NCI-H187 (cell line): ENCODE measurements at places on chromosomes 13 and 19.
A peak's percentile ranks its signal among the peaks of the same experiment; 100 is the strongest.

DNA sequence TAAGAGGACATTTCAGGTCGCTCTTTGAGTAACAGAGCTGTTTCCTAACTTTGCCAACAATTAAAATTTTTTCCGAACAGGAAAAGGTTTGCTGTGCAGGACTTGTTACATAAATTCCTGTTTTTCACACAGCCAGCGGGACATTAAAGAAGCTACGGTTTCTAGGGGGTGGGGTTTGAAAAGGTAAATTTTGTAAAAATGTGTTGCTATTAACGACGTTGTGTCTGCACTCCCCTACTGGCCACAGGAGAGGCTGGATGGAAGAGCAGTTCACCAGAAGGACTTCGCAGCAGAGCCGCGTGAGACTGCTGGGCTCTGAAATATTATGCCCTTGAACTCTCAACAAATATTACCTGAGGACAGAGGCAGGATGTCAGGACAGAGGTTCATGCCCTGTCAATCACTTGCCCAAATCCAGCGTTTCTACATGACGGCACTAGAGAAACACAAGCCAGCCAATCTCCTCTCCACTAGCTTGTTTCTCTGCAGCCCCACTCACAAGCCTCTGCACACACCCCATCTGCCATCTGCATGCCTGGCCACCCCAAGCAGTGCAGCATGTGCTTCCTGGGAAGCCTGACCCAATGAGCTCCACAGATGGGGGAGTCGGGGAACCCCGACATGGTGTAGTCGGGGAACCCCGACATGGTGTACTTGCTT is 102.0 kb downstream of the FOXO1 start:
- DNase-seq: no peak

DNA sequence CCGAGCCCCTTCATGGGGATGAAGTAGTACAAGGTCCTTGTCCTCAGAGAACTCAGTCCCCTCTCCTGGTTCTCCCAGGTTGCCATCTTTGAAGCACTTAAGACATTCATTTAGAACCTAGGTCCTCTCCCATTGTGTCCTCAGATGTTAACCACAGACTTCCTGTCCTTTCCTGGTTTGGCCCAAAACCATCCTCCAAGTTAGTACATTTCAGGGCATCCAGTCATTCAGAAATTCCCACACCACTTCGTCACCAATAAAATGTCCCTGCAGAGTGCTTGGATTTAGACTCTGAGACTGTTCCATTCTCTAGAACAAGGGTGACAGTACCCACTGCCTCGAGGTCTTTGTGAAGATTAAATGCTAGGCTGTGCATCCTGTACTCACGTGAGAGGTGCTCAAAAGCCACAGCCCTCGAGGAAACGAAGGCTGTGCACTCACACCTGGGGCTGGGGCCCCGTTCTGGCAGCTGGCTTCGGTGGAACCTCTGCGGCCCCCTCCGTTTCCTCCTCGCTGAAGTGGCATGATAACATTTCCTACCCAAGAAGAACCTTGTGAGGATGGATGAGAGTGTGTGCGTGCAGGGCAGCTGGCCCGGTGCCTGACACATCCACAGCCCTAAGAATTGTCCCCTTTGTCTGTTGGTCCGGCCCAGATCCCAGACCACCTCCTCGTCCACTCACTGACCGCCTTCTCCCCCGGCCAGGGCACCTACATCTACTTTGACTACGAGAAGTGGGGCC is 4.7 kb downstream of the LENG1 start:
- no peak for DNase-seq

DNA sequence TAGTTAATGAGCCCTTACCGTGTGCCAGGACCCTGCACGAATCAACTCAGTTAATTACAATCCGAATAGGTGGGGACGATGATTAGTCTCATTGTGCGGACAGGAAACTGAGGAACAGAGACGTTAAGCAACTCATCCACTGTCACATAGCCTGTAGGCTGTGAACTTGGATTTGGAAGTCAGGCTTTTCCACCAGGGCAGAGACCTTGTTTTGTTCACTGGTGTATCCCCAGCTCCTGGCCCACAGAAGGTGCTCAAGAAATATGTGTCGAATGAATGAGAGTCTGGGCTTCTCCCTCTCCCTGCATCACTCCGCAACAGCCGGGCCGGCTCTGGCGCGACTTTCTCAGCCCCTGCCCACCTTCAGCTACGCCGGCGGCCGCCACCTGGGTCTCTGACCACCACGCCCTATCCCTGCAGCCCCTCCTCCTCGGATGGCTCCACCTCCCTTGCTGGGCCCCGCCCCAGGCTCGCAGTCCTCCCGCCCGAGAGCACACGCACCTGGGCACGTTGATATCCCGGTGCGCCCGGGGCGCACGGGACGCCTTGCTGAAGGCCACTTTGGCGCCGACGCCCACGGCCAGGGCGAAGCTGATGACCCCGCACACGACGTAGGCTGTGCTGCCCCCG is 1.3 kb downstream of the SHISA7 start:
- peak; percentile 62 for DNase-seq

GRCh38 chr19:42762789-42763188 is 2.7 kb downstream of the PSG8 start:
- no peak for DNase-seq

GRCh38 chr19:43229315-43229714 is 23.9 kb upstream of the PSG4 start:
- no peak for DNase-seq

DNA sequence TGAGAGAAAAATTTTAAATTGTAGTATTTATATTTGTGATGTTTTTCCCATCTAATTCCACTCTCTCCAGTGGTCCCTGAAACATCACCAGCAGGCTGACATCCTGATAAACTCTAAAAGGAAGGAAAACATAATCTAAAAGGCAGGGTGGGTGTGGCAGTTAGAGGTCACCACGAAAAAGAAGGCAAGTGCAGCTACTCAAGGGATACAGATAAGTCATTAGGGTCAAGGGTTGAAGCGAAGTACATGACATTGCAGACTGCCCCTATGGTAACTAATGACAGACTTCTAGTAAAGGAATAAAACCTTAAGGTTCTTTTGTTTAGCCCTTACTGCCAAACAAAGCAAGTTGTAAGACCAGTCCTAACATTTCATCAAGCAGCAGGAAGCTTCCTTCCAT is 6.0 kb upstream of the NEK3 start:
- no peak for DNase-seq

- no peak for DNase-seq
Observed at GRCh38 chr13:44903574-44903985, 85.7 kb downstream of the NUFIP1 start.

DNA sequence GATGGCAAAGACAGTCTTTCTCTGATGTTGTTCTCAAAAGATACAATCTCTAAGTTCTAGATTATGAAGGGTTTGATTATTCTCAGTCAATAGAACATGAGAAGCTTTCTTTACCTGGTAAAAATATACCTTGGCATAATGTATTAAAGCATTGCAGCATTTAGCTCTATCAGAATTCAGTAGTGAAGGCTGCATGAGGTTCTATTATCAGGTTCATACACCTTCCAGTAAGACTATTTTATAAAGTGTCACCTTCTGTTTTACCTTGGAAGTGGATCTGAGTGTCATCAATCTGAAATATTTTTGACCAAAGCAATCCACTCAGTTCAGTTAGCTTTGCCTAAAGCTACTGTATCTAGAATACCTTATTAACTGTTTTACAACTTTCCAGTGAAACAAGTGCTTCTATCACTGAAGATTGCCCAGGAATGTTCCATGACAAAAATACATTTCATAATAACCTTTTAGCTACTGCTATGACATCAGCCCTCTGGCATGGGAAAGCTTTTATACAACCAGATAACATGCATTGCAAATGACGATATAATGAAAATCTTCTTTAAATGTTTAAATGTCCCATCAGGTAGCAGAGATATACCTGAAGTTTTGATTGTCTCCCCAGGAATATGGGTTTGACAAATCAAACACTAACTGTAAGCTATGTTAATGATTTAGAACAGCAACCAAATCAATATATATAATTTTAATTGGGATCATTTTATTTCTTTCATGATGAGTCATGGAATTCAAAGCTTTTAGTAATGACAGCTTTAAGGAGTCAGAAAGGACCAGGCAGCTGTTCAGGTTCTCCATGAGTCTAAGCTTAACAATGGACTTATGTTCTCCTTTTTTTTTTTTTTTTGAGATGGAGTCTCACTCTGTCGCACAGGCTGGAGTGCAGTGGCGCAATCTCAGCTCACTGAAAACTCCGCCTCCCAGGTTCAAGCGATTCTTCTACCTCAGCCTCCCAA is 72.2 kb downstream of the UFM1 start:
- DNase-seq: no peak

DNA sequence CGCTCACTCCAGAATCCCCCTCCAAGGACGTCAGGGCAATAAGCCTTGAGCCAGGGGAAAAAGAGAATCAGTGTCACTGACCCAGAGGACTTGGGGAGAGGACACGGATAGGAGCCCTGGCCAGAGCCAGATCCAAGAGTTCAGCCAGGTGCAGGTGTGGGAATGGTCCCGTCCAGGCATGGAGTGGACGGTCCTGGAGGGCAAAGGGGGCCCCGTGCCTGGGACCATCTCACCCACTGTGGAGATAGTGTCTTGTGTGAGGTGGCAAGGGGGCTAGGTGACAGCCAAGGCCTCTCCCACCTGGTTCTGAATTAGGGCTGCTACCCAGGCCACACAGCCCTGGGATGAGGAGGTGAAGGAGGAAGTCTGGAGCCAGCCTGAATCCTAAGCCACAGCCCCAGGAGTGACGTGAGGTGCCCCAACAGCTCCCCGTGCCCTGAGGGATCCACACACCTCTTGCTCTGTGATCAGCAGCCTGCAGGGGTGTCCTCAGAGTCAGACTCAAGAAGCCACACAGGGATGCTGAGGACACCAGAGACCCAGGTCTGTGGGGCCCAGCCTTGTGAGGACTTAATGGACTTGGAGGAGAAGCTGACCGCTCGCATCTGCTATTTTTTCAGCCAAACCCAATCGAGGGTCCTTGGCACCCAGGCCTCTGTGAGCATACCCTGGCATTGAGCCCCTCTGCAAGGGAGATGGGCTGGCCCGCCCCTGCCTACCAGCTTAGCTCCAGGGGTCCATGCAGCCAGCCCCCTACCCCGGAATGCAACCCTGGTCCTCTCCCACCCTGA is 16.4 kb upstream of the ZNF14 start:
- DNase-seq: no peak

- DNase-seq: no peak
Observed at GRCh38 chr13:28392428-28392827, 102.5 kb downstream of the FLT1 start.

DNA sequence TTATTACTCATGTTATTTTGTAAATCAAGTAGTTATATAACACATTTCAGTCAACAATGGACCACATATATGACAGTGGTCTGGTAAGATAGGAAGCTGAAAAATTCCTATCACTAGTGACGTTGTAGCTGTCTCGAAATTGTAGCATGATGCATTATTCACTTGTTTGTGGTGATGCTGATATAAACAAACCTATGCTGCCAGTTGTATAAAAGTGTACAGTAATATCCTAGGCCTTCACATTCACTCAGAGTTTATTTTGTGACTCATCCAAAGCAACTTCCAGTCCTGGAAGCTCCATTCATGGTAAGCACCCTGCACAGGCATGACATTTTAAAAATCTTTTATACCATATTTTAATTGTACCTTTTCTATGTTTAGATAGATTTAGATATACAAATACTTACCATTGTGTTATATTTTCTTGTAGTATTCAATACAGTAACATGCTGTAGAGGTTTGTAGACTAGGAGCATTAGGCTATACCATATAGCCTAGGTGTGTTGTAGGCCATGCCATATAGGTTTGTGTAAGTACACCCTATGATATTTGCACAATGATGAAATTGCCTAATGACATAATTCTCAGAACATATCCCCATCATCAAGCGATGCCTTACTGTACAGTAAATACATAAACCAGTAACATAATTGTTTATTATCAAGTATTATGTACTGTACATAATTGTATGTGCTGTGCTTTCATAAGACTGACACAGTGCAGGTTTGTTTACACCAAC is 49.3 kb downstream of the IFT88 start:
- DNase-seq: no peak

DNA sequence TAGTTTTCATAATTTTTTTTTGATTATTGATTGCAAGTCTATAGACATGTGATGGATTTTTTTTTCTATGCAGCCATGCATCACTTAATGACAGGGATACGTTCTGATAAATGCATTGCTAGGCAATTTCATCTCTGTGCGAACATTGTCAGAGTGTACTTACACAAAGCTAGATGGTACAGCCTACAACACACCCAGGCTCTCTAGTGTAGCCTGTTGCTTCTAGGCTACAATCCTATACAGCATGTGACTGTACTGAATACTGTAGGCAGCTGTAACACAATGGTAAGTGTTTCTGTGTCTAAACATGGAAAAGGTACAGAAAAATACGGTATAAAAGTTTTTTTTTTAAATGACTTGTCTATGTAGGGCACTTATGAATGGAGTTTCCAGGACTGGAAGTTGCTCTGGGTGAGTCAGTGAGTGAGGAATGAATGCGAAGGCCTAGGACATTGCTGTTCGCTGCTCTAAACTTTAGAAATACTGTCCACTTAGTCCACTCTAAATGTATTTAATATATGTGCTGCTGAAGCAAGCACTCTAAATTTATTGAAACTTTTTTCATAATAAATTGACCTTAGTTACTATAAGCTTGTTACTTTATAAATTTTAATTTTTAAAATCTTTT is 20.3 kb downstream of the SPATA13 start:
- DNase-seq: no peak
